ENCODE measurements at places on chromosomes 7 and 10.

DNA sequence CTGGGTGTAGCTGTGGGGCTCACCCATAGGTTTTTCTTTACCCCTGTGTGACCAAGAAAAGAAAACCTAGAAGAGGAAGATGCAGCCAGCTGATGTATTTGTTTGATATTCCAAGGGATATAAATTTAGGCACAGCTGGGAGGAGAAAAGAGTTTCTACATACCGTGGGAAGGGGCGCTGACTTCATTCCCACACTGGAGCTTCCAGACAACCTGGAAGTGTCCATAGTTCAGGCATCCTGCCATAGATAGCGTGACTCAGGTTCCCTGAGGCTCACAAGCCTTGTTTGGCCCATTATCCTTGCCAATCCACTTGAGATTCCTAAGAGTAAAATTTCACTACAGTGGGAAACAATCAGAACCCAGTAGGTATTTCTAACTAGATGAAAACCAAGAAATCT lies 371.7 kb upstream of the NRP1 start:
- no peak for DNase-seq

DNA sequence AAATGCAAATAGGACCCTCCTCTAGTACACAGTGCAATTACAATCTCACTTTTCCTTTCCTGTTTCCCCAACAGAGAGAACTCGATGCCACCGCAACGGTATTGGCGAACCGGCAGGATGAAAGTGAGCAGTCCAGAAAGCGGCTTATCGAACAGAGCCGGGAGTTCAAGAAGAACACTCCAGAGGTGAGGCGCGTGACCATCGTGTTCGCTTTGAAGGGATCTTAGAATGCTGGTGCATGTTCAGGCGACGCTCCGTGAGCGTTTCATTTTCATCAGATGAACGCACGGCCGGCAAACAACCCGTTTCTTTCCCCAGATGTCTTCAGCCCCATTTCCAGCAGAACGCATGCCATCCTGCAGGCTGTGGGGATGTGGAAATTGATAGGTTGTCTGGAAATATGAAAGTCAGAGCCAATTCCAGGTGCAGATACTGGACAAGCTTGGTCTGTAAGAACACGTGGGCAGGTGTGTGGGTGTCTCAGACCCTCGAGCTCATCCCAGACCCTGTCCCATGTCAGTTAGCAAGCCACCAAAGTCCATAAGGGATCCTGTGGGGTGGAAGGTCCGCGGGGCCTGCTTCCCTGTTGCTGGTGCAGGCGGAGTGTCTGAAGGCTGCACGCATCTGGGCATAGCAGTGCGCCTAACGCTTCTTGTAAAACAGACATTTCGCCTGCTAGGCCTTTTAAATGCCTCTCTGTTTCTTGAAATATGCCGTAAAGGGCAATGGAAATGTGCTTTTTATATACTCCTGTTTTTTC lies 98.8 kb downstream of the CUX1 start:
- DNase-seq = no peak

DNA sequence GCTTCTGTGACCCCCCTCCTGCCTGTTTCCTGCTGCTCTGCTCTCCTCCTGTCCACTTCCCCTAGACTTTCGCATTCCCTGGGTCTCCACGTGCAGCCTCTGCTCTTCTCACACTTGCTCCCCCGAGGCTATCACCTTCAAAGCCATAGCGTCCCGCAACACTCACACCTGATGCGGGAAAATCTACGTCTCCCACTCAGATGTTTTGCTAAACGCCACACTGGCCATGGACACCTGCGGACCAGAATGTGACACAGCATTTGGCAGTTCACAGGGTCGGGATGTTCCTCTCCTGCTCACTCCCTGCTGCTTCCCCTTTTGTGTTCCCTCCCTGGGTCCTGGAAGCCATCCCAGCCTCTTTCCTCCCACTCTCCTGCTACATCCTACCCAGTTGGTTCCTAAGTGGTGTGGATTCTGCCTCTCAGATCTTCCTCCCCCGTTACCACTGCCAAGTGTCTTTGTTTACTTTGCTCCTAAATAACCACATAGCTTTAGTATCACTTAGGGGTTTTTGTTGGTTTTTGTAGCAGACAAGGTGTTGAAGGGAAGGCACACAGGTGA lies 33.7 kb upstream of the RBM33 start:
- DNase-seq = no peak

GRCh38 chr10:129759214-129760002 lies 204.7 kb downstream of the EBF3 start:
- DNase-seq = no peak

DNA sequence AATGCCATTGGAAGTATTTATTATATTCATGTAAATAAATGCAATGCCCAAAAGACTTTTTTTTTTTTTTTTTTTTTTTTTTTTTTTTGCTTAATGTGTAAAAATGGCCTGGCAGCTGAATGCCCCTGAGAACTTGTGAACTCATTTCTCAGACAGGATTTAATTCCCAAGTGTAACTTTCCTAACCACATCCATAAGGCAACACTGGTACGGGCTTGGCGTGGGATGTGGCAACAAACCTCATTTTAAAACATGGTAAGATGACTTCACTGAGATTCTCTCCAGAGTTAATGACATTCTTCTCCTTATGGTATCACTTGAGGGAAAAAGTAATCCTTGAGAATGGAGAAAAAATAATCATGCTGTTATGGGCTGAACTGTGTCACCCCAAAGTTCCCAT lies 150.4 kb downstream of the DGKI start:
- DNase-seq = no peak

DNA sequence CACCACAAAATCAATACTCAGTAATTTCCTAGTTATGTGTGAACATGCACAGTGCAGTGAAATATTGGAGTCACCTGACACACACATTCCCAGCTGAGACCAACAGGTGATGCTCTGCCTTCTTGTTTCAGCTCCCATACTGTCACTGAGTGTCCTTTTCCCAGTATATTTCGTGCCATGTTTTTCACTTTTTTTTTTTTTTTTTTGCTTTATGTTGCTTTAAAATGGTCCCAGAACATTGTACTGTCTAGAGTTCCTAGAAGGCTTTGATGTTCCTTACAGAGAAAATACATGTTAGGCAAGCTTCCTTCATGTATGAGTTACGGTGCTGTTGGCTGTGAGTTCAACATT lies 45.6 kb downstream of the ELAPOR2 start:
- no peak for DNase-seq

DNA sequence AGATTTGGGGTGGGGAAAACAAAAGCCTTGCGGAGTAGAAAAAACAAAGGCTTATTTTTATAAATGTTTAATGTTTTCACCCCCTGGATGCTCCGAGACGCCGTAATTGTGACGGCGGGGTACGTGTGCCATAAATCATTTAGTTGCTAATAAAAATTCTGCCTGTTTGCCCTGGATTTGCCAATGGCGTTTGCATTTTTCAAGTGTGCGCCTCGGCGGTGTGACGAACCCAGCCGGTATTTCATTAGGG lies 2.5 kb upstream of the TNRC18 start:
- no peak for DNase-seq

DNA sequence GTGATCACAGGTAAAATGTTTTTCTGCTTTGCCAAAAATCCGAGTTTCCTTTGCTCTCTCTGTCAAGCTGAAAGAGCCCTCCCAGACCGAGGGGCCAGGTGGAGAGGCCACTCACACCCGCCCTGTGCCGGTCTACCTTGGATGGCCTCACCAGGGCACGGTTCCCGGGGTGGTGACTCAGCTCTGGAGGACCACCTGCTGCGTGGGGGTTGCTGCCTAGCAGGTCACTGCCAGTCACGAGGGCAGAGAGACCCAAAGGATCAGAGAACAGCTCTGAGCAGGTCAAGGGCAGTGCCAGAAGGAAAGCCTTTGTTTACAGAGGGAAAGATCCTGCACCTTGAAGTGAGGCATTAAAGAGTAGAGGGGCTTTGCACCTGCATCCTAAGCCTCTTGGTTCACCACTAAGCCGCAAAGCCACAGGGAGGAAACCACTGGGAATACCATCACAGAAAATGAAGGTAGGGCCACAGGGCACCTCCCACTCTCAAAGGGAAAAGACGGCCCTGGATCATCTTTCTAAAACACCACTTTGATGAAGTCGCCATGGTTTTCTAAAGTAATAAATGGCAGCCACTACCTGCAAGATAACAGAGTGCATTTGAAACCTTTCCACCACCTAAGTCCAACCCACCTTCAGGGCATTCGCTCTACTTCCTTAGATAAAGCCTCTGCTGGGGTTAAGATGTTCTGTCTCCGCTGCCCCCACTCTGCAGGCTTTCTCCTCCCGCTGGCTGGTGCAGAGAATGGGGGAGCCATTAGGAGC lies 160.3 kb upstream of the KLF14 start:
- no peak for DNase-seq

DNA sequence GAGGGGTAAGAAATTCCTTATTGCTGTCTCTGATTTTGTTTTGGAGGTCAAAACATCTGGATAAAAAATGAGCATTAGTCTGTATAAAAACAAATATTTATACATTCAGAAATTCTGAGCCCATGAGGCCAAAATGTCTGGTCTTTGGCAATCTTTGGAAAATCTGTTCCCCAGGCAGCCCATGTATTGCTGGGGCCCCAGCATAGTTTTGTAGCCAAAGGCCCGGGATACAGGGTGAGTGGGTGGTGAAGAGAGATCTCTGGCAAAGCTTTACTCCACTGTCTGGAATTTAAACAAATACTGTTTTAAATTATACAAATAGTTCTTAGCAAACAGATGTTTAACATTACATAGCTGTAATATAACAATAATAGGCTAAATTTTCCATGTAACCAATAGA lies 134.7 kb upstream of the GALNT17 start:
- DNase-seq = no peak

GRCh38 chr10:28090506-28090905 lies 91.6 kb upstream of the ODAD2 start:
- DNase-seq = no peak

DNA sequence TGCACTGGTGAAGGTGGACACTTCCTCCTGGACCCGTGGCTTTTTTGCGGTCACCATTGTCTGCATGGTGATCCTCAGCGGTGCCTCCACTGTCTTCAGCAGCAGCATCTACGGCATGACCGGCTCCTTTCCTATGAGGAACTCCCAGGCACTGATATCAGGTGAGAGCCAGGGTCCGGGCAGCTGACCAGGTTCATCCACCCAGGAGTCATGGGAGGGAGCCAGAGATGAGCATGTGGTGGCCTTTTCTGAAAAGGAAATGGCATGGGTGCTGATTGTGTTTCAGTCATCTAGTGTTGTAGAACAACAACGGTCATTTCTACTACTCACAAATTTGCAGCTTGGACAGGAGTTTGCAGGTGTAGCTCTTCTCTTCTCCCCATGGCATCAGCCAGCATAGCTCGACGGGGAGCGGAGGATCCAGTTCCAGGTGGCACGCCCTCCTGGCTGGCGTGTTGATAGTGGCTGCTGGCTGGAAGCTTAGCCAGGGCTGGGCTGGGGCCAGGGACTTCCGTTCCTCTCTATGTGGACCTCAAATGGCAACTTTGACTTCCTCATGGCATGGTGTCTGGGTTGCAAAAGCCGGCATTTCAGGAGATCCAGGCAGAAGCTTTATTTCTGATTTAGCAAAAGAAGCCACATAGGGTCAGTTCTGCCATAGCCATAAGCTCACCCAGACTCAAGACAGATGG lies 32.7 kb downstream of the SLC29A3 start:
- DNase-seq = no peak

GRCh38 chr10:14798636-14799035 lies 23.9 kb upstream of the FAM107B start:
- DNase-seq = no peak

DNA sequence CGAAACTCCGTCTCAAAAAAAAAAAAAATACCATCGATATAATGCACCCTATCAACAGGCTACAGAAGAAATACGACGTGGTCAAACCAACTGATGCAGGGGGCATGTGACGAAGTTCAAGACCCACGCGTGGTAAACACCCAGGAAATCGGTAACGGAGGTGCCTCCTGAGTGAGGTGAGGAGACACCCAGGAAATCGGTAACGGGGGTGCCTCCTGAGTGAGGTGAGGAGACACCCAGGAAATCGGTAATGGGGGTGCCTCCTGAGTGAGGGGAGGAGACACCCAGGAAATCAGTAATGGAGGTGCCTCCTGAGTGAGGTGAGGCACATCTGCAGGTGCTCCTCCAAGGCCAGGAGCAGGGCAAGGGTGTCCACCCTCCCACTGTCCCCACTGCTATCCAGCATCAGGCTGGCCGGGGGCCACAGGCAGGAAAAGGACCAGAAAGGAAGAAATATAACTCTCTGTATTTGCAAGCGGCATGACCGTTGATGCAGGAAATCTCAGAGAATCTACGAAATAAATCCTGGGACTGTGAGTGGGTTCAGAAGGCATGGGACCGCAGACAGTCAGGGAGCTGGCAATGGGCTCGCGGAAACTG lies 10.7 kb upstream of the GPR146 start:
- DNase-seq = peak; percentile 67

GRCh38 chr10:53894145-53894544 lies 906.9 kb downstream of the PCDH15 start:
- DNase-seq = no peak

GRCh38 chr10:17077346-17077781 lies 52.2 kb downstream of the CUBN start:
- no peak for DNase-seq

DNA sequence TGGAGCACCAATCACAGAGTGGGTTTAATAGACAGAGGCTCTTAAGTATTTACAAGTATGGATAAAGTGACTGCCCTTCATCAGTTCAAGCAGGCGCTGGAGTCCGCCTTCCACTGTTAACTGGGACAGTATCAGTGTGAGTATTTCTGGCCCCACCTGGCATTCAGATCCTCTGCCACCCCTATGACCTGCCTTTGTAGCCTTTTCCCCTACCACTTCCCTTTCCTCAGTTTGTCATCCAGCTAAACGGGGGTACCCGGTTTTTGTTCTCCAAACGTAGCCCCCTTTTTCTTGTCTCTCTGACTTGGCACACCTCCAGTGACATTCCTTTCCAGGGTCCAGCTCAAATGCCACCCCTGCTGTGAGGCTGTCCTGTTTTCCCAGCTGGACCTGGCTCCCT lies 134.4 kb downstream of the SNX10 start:
- no peak for DNase-seq

DNA sequence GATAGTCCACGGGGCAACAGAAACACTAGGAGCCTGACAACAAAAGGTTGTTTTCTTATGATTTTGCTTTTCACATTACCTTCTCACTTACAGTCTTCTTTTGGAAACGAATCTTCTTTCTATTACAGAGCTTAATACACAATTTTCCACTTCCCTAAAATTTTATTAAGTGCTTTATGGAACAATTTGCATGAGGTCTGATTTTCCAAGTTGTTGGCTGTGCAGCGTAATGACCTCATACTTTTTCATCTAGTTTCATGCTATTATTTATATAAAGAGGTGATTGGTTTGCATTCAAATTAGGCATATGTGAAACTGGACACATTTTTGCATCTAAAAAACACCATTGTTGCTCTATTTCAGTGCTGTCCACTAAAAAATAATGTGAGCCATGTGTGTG lies 76.7 kb downstream of the CFAP58 start:
- no peak for DNase-seq

GRCh38 chr10:132957981-132958882 lies 15.9 kb upstream of the CFAP46 start:
- no peak for DNase-seq

DNA sequence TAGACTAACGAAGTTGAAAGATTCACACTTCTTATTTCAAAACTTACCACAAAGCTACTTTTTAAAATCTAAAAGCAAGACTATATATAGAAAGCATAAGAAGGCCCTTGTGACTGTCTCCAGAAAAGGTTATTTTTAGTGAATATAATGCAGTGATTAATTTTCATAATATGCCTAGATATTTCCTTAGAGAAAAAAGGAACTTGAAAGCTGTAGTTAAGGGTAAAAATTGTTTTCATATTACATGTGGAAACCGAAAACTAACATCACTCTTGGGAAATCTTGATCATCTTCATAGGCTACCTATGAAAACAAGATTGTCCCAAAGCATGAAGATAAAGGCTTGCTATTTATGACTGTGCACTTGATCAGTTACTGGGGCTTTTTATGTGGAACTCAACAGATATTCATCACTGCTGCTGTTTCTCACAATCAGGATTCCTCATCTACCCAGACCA lies 223.2 kb downstream of the SH2D4B start:
- DNase-seq = no peak
